HFFc6 (cell line): ENCODE measurements at places on chromosomes 6 and 20.

GRCh38 chr20:31809661-31810060 is 9.5 kb upstream of the MYLK2 start:
- no peak for DNase-seq

GRCh38 chr6:110617057-110617456 is 140.6 kb upstream of the SLC22A16 start:
- no peak for DNase-seq

DNA sequence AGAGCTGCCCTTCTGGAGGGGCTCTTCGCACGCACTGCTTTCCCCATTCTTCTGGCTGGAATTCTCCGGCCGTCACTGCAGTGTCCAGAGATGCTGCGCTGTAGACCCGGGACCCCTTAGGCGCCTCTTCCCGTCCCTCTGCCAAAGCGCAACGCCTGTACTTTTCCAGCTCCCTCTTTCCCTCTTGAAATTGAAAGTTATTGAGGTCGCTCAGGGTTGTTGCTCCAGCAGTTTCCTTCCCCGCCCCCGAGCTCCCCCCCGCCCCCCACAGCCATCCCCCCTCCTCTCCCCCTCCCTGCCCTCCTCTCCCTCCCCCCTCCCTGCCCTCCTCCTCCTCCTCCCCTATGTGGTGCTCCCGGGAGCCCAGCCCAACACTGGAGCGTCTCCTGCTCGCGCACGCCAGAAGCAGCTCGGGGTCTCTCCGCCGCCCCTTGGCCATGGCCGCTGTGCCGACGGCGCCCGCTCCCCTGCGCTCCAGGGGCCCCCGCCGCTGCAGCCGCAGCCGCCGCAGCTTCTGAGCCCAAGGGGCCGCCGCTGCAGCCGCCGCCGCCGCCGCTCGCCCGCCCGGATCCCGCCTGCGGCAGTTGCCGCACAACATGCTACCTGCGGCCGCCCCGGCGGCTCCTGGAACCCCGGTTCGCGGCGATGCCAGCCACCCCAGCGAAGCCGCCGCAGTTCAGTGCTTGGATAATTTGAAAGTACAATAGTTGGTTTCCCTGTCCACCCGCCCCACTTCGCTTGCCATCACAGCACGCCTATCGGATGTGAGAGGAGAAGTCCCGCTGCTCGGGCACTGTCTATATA is at the start of gene RSPO3:
Gene RSPO3 (plus strand): TSS at position 374 of the 804 bp plus-strand sequence. CDS start 522 bp downstream, outside the sequence.
- DNase-seq, result no peak

GRCh38 chr6:26307850-26308249 is 57.1 kb upstream of the BTN3A2 start:
- DNase-seq, result no peak

DNA sequence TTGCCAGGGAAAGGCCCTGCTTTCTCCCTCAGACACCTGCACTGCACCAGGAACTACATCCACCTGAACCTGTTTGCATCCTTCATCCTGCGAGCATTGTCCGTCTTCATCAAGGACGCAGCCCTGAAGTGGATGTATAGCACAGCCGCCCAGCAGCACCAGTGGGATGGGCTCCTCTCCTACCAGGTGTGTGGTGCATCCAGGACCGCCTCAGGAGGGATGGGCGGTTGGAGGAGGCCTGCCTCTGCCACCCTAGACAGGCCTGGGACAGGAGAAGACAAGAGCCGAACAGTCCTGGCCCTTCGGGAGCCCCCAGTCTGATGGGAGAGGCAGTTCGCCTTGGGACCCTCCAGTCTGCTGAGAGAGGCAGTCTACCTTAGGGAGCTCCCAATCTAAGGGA is 24.2 kb downstream of the GLP1R start:
- DNase-seq, result no peak

DNA sequence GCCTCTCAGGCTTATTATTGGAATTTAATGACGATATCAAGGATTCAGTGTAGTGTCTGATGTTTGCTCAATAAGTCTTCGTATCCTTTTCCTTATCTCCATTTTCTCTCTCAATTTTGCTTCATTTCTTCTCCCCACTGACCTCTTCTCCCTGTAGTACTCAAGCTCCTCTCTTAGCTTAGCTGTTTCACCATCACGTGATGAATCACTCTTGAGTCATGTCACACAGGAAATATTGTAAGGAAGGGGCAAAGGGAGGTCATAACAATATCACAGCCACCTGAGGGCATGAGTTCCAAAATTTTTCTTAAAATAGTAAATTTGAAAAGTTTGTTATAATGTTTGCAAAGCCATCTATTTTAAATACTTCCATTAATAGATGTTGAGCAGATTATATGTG is 392.2 kb upstream of the MARCKS start:
- peak; percentile 61 for DNase-seq

- no peak for DNase-seq
These were observed 33.2 kb downstream of the BEND6 start for GRCh38 chr6:56988145-56988544.

DNA sequence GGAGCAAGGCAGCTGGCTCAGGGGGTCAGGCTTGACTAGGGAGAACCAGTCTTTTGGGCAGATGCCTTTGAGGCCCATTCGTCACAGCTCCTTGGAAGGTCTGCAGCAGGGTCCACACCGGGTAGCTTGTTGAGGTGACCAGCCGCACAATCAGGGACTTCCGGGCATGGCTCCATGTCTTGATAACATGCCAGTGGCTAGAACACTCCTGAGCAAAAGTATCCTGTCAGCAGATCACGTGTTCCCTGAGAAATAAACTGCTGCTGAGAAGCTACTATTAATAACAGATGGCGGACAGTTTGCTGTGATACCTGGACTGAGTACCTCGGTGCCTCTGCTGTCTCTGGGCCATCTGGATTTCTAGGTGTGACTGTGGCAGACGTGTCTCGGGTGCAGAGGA is 235.9 kb downstream of the PRKN start:
- no peak for DNase-seq

DNA sequence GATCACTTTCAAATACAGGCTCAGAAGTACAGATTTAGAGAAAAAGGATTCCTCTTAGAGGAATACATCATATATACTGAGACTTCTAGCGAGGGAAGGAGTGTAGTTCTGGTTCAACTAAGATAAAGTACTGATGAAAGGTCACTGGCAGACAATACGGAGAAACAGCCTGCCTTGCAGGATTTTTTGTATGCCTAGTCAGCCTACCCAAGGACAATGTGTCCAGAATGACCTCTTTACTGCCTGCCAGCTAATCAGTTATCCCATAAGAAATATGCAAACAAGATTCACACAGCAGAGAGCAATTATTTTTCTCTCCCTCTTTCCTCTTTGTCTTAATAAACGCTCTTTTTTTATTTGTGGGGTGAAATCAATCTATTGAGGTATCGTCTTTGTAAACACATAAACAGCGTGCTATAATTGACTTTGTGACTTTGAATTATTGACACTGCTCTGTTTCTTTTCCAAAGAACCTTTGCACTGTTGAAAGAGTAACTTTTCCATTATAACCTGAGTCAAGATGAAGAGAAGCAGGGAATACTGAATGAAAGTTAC is 1.4 kb upstream of the TSPYL4 start:
- DNase-seq, result no peak

DNA sequence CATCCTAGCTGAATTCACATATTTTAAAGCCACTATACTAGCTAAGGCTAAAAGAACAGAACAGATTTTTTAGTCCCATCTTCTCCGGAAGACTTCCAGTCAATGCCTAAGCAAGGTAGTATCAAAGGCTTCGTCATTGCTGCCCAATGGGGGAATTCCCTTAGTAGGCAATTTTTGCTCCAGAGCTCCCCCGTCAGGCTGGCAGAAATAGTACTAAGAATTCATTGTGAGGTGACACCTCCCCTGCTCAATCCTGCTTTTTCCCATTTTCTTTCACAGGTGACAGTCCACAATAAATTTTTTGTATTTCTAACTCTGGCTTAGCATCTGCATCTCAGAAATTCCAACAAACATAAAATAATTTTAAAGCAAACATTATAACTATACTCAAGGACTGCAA is 52.8 kb upstream of the SRSF6 start:
- DNase-seq, result no peak

GRCh38 chr6:19599796-19600464 is 237.2 kb upstream of the ID4 start:
- no peak for DNase-seq

DNA sequence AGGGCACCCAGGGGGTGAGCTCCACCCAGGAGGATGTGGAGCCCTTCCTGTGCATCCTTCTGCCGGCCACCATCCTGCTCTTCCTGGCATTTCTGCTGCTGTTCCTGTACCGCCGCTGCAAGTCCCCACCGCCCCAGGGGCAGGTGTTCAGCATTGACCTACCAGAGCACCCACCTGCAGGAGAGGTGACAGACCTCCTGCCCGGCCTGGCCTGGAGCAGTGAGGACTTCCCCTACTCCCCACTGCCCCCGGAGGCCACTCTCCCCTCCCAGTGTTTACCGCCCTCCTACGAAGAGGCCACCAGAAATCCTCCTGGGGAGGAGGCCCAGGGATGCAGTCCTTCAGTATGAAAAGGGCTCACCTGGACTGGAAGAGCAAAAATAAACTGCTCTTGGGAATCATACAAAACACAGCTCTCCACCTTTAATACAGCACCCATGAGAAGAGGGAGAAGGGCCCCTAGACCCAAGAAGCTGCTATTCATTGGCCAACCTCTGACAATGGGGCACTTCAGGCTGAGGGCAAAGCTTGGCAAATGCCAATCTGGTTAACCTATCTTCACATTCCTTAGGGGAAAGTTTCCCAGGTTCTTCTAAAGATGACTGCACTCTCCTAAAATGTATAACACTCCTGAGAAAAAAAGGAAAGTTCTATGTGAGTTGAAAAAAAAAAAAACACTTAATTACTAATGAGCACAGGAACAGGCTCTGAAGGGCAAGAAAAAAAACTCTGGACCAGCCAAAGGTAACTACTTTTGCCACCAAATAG is 5.0 kb downstream of the SMIM28 start:
- DNase-seq, result no peak

GRCh38 chr6:93196406-93196970 is 222.9 kb downstream of the EPHA7 start:
- DNase-seq, result no peak

DNA sequence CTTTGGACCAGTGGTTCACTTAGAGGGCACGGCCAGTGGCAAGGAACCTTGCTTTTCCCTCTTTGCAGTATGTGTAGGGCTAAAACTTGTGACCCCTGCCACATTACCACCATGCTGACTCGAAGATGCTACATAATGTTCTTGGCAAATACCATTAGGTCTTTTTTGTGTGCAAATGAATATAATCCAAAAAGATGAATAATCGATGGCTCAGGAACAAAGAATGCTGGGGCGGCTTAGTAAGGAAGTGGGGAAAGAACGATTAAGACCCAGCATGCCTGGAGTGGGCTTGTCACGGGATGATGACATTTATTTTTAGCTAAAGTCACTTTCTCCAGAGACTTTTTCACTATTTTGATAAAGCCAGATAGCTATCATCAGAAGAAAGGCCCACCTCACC is 23.1 kb downstream of the CMTR1 start:
- peak; percentile 86 for DNase-seq

DNA sequence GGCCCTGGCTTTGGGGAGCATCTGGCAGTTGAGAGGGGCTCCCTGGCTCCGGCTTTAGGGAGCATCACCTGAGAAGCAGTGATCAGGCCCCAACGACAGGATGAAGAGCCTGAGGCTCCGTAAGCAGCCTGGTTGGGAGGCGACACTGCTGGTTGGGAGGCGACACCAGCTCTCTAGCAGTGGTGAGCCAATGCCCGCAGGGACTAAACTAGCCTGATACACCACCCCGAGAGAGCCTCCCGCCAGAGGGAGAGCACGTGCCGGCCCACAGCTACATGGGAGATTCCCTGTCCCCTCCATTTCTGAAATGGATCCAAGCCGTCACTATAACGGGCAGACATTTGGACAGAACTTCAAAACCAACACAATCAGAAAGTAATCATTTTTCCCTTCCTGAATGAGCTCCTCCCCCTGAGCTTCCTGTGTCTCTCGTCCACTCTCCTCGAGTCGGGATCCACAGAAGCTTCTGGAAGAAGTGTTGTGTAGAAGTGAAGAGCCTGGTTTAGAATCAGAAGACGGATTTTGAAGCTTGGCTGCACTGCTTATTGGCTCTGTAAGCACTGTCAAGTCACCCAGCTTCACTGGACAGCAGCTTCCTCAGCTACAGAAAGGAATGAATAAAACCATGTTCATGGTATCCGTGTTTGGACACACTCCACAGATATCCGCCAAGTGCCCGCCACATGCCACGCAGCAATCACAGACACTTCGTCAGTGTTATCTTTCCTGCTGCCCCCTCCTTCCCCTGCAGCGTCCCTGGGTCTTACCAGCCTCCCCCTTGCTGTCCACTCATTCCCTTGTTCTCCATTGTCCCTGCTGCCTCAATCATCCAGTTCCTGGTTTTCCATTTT is 199.6 kb downstream of the TTLL2 start:
- DNase-seq, result no peak

DNA sequence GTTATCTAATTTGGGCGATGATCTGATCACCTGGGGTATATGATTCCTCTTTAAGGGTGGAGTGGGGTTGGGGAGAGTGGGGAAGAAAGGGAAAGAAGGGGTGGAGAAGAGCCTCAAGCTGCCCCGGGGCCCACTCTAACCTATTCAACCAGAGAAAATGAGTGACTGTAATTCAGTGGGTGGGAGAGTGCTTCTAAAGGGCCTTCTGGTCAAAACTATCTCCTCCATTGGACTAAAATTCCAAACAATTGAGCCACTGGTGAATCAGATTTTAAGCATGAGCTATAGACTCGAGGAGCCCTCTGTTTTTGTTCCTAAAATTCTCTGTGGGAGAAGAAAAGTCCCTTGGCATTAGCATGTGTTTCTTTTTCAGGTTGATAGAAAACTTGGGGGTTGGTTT is 296.8 kb downstream of the CLIC5 start:
- DNase-seq, result peak; percentile 43

DNA sequence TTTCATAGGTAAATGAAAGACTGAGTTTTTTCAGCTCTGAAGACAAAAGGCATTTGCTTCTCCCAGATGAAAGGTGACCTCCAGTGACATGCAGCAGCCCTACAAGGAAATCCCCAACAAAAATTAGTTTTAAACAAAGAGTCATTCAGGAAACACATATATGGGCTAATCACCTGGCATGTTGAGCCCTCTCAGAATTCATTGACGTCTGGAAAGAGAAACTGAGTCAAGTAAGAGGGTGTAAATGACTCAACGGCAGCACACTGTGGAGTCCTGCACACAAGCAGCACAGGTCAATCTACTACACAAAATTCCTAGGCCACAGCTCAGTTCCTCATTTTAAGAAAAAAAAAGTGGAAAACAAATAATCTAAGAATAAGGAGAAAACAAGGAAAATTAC is 592.3 kb downstream of the EPHA7 start:
- DNase-seq, result no peak

DNA sequence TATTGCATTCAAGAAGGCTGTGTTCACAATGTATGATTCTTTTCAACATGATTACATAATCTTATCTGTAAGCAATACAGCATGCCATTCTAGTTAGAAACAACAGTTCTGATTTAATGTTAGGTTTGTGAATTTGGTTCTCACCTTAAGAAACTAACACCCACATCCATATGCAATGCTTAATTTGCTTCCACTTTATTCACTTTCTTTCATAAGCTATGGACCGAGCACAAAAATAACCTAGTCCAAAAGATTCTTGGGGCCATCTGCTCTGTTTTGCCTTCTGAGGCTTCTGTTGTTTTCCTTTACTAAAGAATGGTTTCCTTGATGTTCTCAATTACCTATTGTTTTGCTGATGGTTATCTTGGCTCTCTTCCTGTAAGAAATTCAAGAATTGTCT is 258.2 kb downstream of the EYS start:
- no peak for DNase-seq

- no peak for DNase-seq
These were observed 159.5 kb upstream of the MAFB start for GRCh38 chr20:40848526-40848925.
